ENCODE measurements at places on chromosomes 11 and 22.
A peak's percentile ranks its signal among the peaks of the same experiment; 100 is the strongest.

- DNase-seq: no peak
Observed at GRCh38 chr11:117479372-117479771, 151.7 kb downstream of the CEP164 start.

GRCh38 chr11:70585236-70585545, 186.9 kb downstream of the CTTN start:
- no peak for DNase-seq

DNA sequence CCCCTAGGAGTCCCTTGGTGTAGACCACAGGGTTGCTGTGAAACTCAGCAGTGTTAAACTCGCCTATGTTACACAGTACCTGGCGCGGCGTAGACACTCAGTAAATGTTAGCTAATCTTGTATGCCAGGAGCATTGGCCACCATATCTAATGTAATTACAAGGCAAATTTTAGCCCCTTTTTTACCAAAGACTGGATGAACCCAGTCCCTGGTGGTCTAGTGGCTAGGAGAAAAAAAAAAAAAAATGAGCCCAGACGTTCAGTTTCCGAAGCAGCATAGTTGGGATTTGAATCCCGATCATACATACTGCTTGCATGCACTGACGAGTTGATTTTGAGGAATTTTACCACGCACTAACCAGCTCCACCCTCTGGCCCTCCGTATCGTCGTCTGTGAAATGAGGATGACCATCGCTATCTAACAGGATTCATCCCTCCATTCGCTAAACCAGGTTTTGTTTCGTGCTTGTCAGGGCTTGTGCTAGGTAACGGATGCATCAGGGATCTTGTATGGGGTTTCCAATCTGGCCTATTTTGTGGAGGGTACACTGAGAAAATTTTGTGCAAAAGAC, 688 bp downstream of the PTS start:
- no peak for DNase-seq

DNA sequence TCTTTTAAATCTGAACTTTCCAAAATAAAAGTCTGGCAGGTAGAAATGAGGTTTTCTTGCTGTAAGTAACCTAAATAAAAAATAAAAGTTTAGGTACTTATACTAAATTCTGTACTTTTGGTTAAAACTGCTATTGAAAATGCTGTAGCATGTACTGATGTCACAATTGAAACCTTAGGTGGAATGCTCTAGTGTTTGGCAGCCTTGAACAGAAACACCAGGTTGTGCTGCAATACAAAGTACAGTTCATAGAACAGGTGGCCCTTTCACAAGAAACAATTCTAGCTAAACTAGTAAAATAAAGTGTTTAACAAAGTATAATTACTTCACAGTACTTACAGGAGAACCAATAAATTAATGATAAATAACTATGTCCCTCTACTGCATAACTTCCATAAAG, 25.1 kb downstream of the NPAT start:
- no peak for DNase-seq

GRCh38 chr22:21589396-21589795, 21.9 kb downstream of the UBE2L3 start:
- no peak for DNase-seq

DNA sequence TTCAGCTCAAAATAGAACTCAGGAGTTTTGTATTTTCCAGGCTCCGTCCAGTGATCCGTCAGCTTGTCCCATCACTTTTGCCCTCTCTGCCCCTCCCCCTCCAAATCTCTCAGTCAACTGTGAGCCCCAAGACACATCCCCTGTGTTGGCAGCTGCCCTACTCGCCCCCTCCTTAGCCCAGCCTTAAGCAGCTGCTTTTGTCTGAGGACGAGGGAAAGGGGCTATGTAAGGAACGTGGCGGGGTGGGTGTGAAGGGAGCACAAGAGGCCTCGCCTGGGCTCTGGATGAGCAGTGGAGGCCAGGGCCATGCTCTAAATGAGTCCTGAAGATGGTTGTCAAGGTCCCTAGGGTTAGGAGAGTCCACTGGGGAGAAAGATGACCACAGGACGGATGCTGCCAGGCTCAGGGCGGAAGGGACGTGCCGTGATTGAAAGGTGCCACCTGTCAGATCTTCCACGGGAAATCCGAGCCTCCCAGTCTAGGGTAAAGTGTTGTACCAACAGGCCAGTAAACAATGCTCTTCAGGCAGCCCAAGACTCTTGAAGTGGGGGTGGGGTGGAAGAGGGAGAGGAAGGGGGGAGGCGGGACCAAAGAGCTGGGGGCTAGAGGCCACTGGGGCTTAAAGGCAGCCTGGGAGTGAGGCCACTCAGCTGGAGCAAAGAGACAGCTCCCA, at the start of gene SMTNL1:
Gene SMTNL1, plus strand, starts transcription at position 649 of the 673 bp plus-strand sequence. CDS start 5,048 bp downstream, outside the sequence.
- DNase-seq: no peak

GRCh38 chr22:47166446-47167016, 404.1 kb downstream of the TBC1D22A start:
- no peak for DNase-seq

GRCh38 chr22:35349368-35349703, 31.6 kb upstream of the HMOX1 start:
- DNase-seq: no peak

DNA sequence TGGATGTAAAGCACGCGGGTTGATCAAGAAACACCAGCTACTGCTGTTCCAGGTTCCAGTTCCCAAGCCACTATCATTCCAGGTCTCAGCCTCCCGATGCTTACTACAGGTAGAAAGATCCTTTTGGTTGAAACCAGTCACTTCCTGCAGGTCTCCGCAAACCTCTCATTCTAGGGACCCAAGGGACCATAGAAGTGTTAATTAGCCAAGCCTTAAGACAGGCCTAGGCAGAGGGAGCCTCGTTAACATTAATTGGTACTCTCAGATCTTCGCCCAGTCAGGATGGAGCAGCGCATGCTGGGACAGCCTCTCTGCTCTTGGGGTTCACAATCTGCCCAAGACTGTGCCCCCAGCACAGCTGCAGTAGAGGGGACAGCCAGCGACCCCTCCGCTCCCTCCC, 11.2 kb upstream of the OAF start:
- DNase-seq: no peak

DNA sequence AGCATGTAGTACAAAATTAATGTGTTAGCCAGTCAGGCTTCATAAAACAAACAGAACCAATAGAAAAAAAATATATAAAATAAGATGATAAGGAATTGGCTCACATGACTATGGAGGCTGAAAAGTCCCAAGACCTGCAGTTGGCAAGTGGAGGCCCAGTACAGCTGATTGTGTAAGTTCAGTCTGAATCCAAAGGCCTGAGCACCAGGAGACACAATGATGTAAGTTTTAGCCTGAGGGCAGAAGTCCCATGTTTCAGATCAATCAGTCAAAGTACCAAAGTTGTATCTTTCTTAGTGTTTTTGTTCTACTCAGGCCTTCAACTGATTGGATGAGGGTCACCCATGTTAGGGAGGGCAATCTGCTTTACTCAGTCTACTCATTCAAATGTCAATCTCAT, 14.3 kb upstream of the OR10D3 start:
- no peak for DNase-seq

GRCh38 chr11:126573325-126573978, 218.0 kb downstream of the ST3GAL4 start:
- DNase-seq: no peak

- DNase-seq: no peak
Observed at GRCh38 chr11:122031813-122032212, 84.2 kb downstream of the BLID start.

- peak; percentile 32 for DNase-seq
Observed at GRCh38 chr22:20550851-20551744, 43.7 kb downstream of the MED15 start.

- DNase-seq: no peak
Observed at GRCh38 chr11:48004456-48004855, 24.1 kb downstream of the PTPRJ start.

- DNase-seq: no peak
Observed at GRCh38 chr22:24471570-24471969, 23.6 kb upstream of the UPB1 start.

DNA sequence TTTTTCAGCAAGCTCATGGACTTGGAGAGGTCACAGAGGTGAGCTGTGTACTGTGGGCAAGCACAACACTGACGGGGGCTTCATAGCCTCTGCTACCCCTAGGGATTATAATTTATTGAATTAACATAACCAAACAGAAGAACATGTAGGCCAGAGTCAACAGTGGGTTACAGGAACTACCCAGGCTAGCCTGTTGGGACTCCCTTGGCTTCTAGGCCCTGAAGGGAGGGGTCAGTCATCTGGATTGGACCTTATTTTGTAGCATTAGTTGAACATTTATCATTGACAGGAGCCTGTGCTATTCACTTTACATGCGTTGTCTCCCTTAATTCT, 56.9 kb downstream of the KREMEN1 start:
- DNase-seq: no peak

- DNase-seq: no peak
Observed at GRCh38 chr11:119229741-119230140, 23.6 kb downstream of the CBL start.

DNA sequence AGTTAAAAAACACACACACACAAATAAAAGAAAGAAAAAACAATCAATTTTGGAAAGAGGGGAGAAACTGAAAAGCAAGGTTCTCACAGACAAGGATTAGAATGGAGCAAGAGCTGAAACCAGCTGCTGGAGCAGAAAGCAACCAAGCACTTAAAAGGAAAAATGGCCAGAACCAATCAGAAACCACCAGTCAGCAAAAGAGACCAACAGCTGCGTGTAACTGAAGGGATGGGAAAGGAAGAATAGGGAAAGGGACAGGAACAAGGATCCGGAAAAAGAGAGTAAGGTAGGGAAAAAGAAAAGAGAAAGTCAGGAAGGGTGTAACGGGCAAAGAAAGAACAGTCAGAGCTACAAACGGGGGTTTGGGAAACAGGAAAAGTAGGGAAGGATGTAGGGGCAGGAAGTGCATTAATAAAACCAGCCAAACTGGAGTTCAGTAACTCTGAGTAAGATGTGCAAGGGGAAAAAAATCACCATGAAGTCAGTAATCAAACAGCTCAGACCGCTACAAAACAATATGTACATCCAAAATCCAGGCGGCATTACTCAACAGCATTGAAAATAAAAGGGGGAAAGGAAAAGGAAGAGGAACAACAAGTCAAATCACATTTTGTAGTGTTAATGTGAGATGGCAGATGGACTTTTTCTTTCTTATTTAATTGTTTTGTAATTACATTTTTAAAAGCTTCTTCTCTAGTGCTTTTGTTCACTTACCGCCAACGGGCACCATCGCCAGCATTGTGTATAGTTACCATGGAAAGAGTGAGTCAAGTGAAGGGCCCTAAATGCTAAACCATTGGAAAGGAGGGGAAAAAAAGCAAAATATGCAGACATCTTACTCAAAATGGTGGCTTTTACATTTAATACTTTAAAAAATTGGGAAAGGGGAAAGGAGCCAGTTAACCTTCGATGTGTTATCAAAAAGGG, 49.2 kb downstream of the APOL5 start:
- no peak for DNase-seq

GRCh38 chr11:80649186-80649585, 1208.4 kb upstream of the TENM4 start:
- no peak for DNase-seq

DNA sequence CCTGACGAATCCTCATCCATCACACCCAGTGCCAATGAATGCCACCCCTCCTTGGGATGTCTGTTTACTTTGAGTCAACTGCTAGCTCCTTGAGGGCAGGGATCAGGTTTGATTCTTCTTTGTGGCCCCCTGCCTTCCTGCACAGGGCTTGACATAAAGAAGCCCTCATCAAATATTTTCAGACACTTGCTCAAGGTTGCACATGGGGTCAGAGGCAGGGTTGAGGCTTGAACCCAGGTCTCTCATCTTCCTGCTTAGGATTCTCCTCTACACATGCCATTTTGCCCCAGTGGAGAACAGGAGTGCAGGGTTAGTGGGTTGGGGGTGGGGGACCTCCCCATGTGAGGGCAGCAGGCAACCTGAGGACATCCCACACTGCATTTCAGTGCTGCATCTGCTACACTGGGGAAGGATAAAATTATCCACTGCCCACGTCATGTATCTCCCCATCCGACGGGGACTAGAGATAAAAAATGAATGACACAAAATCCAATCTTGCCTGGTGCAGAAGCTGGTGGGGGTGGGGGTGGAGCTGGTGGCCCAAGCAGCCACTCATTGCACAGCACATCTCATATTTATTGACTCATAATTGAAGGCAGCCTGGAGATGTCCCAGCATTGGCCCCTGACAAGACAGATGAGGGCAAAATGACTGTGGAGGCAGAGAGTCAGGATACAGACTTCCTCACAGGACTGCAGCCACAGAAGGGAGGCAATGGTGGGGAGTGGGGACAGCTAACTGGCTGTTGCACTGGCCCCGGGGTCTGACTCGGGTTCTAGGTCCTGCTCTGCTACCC, 41.3 kb downstream of the NEU3 start:
- DNase-seq: no peak

DNA sequence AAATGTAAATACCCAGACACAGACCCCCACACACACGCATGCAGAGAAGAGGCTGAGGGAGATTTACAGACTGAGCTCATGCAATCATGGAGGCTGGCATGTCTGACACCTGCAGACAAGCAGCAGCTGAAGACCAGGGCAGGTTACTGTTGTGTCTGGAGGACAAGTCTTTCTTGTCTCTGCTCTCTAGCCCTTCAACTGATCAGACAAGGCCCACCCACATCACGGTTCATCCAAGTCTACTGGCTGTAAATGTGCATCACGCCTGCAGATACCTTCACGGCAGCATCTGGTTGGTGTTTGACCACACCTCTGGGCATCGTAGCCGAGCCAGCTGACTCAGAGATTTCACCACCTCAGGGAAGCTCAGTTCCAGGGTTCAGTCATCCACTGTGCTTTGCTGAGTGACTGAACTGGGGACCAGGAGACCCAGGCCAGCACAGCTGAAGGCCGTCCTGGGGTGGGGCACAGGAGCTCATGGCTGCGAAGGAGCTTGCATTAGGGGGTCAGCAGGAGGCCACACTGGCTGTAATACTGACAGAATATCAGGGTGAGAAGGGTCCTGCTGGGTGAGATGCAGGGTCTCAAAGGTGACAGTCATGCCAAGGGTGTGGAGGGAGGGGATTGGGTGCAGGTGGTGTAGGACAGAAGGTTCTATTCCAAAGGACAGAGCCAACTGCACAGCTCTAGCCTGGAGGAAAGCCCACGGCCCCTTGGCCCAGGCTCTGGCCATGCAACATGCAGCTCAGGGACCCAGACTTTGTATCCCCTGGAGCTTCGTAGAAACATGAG, 304.9 kb downstream of the BRD1 start:
- no peak for DNase-seq

DNA sequence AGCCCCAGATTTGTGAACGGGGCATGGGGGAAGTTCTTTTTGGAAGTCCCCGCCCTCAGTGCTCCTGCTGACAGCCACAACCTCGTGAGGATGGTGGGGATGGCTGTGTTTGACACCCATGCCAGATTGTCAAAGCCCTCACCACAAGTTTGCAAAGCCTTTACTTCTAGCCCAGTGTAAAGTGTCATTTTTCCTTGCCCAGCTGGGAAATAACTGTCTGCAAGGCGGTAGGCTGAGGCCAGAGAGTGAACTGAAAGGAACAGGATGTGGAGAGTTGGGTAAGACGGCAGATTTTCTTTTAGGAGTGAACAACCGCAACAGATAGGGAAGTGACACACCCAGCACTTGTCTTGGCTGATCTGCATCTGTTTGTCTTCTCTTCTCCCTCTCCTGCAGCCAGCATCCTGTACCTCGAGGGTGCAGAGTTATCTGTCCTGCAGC, 13.6 kb downstream of the IL17RA start:
- DNase-seq: no peak

All from T-helper 1 cell (primary cell).